ENCODE measurements at places on chromosomes 4 and X.

DNA sequence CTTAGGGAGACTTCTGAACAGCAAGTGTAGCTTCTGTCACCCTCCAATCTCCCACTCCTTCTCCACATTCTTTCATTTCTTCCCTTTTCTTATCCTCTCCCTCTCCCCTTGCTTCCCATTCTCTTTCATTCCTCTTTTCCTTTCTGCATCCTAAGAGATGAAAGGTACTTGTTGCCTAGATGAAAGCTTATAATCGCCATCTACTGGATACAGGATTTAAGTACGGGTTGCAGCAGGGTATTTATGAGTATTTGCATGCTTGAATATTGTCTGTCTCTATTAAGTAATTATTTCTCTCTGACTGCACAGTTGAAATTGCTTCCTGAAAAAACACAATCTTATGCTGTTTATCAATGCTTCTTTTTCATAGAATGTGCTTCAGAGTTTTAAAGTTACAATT is 174.0 kb upstream of the TENT5D start:
- DNase-seq = no peak

DNA sequence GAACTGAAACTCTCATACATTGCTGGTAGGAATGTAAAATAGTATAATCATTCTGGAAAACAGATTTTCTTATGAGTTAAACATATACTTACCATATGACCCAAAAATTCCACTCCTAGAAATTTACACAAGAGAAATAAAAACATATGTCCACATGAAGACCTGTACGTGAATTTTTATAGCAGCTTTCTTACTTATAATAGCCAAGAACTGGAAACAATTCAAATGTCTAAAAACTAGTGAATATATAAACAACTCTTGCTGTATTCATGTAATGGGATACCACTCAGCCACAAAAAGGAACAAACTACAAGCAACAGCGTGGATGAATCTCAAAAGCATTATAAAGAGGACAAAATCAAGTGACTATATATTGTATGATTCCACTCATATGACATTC is 27.5 kb downstream of the TMEM156 start:
- DNase-seq = no peak

GRCh38 chrX:129318375-129318774 is 204.9 kb downstream of the SMARCA1 start:
- no peak for DNase-seq

DNA sequence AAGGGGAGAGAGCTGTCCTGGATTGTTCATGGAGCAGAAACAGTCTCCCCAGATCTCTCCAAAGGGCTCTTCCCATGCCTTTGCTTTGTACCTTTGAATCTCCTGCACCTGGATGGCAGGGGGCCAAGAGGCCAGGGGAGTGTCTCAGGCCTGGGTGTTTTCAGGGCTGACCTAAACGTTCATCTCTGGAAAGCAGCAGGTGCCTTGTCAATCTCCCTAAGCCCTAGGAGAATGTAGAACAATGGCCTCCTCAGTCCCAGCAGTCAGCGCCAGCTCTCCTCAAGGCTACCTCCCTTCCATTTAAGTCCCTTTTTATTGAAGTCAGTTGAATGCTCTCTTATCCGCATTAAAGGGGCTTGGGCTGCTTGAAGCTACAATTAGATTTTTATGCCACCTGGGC is 31.2 kb upstream of the NSUN7 start:
- no peak for DNase-seq

DNA sequence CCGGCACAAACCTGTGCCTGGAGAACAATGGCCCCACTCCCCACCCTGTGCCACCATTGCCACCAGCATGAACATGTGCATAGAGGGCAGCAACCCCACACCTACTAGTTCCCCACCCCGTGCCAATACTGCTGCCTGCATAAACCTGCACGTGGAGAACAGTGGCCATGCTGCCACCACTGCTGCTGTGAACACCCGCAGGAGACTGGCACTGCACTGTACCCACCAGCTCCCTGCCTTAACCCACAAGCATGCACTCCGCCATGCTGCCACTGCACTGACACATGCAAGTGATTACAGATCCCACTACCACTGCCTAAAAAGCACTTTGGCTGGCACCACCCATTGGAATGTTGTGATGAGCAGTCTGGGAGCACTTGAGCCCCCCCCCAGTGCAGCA is 77.3 kb downstream of the NAA11 start:
- DNase-seq = no peak

GRCh38 chrX:136635235-136635634 is 12.7 kb upstream of the CD40LG start:
- DNase-seq = peak; percentile 47

- no peak for DNase-seq
These were observed 4.0 kb downstream of the HNRNPH2 start for GRCh38 chrX:101411984-101412383.

DNA sequence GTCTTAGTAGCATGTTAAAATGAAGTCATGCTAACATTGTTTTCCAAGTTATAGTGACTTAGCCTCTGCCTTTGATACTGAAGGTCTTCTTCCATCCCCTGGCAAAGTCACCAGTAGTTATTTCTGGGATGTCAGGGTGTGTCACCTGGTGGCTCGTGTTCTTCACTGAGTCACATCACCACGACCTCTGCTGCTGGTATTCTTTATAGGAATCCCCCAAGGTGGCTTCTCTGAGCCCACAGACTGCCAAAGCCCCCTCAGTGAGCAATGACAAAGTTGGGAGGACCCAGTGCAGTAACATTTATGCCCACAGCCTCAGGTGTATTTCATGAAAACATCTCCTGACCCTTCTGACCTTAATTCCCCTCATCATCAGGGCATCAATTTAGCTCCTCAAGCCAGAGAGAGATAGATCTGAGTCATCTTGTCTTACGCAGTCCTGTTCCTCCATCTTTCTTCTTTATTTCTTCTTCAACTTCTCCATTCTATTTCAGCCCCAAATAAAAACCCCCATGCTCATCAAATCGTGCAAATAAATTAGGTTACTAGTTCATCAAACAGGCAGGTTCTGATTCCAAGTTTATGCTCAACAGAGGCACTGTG is 29.3 kb upstream of the GPRIN3 start:
- DNase-seq = no peak

DNA sequence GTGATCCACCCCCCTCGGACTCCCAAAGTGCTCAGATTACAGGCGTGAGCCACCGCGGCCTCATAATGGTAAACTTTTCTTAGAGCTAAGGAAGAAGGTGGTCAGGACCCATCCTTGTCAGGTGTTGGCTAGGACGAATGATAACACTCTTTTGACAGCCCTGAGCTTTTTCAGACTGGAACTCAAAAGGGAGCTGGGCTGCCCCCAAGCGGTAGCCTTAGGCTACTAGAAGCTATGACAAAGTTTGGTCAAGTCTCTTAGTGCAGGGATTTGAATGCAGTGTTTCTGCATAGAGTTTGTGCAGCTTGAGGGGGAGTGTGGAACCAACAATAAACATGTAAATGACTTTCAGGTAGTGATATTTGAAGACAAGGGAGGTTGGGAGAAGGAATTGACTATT is 11.8 kb upstream of the HSD17B10 start:
- DNase-seq = peak; percentile 68

DNA sequence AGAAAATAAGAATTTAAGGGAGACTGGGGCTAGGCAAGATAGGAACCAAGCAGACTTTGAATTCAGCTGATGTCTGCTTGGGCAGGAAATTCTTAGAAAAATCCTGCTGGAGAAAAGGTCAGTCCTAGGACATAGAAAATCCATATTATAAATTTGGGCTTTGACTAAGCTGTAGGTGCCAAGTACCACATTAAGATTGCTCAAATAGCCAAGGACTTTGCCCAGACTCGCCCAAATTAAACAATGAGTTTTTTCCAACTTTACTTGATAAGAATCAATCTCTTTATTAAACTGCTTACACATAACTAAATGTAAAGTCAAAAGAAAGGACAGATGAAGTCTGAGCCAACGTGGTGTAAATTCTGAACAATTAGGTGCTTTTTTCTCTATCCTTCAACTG is 95.4 kb downstream of the FUNDC1 start:
- no peak for DNase-seq

DNA sequence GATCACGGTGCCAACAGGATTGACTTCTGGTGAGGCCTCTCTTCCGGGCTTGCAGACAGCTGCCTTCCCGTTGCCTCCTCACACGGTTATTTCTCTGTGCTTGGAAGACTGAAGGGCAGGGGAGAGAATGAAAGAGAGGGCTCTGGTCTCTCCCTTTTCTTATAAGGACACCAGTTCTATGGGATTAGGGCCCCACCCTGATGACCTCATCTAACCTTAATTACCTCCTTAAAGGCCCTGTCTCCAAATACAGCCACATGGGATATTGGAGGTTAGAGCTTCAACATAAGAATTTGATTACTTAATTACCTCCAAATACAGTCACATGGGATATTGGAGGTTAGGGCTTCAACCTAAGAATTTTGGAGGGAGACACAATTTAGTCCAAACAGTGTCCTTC is 46.5 kb downstream of the EVC start:
- no peak for DNase-seq

DNA sequence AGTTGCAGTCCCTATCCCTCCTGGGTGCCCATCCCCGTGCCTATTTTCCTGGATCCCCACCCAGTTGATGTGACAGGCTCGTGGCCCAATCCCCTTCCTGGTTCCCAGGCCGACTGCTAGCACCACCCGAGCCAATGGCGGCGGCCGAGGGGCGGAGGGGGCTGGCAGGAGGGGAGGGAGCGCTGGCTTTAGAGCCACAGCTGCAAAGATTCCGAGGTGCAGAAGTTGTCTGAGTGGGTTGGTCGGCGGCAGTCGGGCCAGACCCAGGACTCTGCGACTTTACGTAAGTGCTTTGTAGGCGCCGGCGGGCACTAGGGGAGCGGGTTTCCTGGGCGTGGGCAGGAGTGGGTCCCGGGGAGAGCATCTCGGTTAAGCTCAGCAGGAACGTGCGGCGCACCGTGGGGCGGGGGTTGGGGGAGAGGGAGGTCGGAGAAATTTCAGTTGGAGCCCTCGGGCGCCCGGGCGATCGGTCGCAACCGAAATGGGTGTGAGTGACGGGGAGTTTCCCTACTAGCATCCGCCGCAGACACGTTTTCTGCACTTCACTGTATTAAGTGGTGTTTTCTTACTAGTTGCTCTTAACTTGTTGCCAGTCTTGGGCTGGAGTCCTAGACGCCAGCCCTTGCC is at the start of gene PLS3:
TSS of gene PLS3 (plus strand) at position 197 of the 627 bp plus-strand sequence. CDS start 49,077 bp downstream, outside the sequence.
- no peak for DNase-seq

DNA sequence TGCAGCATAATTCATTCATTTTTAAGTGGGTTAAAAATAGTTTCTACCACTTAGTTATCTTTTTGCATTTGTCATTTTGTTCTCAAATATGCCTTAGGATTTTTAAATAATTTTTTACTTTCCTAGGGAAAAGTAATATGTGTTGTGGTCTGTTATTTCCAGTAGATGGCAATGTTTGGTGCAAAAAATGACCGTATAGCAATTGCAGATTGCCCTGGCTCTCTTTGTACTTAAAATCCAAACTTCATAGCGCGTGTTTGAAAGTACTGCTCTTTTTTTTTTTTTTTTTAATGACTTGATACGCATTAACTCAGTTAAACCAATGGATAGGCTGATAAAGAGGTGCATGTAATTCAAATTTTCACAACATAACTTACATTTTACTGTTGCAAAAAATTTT is 74.4 kb upstream of the RBMX start:
- DNase-seq = peak; percentile 1

DNA sequence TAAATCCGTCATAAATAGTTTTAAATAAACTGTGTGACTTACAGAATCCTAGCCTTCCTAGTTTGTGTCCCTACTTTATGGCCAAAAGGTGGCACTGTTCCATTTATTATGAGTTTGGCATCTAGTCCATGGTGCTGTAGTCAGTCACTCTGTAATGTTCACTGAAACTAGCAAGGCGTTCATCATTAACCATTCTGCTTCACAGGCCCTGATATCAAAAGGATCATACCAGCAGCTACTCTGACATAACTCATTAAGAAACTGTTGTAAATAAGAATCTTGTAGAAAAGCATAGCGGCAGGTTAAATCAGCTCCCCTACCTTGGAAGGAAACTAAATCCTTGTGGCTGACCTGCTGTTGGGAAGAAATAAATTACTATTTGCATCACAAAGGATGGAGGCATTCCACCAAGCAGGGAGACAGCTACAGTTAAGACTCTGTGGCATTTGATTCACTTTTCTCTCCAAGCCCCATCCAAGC is 919.6 kb upstream of the DIAPH2 start:
- no peak for DNase-seq

DNA sequence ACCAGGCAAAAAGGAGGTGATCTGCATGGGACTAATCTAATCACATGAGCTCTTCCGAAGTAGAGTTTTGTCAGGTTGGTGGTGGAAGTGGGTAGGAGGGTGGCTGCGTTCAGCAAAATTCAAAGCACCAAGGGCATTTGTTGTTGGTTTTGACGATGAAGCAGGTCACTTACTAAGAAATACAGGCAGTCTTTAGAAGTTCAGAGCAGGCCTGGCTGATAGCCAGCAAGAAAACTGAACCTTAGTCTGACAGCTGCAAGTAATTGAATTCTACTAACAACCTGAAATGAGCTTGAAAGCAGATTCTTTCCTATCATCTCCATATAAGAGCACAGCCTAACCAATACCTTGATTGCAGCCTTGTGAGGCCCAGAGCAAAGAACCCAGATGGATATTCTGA is 505.8 kb downstream of the KLHL13 start:
- DNase-seq = no peak

- no peak for DNase-seq
These were observed 409.7 kb downstream of the GLUD2 start for GRCh38 chrX:121457096-121457495.

DNA sequence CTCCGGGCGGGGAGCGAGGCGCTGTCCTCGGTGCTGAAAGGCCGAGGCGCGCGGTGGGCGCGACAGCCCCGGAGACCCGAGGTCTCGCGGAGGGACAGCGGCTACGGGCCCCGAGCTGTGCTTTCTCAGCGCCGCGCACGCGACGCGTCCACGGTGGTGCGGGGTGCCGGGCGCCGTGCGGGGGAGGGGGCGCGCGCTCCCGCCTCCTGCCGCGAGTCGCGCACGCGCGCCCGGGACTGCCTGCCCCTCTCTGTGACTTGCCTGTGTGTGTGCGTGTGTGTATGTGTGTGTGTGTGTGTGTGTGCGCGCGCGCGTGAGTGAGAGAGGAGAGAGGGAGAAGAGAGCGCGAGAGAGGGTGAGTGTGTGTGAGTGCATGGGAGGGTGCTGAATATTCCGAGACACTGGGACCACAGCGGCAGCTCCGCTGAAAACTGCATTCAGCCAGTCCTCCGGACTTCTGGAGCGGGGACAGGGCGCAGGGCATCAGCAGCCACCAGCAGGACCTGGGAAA is at the start of gene GRIA2:
TSS of gene GRIA2 (plus strand) at position 358 of the 511 bp plus-strand sequence. CDS start 315 bp downstream, outside the sequence.
- DNase-seq = no peak

- DNase-seq = no peak
These were observed 7.9 kb downstream of the PPP1R3F start for GRCh38 chrX:49277535-49277830.

DNA sequence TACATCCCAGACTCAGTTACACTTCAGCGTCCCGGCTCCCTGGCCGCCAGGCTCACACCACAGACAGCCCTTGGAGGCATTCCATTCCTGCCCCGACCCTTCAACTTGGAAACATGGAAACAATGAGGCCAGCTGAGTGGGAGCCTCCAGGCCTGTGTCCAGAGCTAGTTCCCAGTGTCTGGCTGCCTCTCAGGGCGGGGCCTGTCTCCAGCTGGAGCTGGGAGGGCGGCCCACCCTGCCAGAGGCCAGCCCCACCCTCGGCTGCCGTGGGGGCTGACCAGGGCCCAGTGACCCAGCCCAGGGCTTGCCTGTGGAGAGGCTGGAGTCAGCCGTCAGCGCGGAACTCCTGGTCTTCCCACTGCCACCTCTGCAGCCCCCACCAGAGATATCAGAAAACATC is 37.4 kb upstream of the SPON2 start:
- no peak for DNase-seq
